A549 (cell line): ENCODE measurements at places on chromosomes 3 and 15.

GRCh38 chr3:104596551-104596950 is 770.2 kb upstream of the ALCAM start:
- peak; percentile 13 for DNase-seq

DNA sequence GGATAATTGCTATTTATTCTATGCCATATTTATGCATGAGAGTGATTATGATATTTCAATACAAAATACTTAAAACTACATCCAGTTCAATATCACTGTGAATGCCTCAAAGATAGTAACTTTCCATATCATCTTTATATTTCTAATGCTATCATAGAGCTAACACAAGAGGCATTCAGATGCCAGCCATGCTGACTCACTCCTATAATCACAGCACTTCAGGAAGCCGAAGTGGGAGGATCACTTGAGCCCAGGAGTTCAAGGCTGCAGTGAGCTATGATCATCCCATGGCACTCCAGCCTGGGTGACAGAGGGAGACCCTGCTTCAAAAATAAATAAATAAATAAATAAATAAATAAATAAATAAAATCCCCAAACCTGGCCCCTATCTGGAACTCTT is 498.7 kb downstream of the EPHA3 start:
- no peak for DNase-seq

DNA sequence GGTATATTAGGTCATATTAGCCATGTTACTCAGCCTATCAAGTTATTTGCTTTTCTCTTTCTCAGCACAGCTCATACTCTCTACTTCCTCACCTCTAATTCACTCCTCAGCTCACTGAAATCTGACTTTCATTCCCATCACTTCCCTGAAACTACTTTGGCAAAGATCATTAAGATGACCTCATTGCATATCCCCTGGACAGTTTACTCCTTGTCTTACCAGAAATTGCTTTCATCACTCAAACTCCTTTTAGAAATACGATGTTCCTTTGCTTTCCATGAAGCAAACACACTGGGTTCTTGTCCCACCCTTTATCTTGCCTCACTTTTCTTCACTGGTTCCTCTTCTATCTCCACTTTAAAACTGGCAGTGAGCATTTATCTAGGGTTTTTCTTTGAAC is 354.4 kb downstream of the TUSC7 start:
- no peak for DNase-seq

DNA sequence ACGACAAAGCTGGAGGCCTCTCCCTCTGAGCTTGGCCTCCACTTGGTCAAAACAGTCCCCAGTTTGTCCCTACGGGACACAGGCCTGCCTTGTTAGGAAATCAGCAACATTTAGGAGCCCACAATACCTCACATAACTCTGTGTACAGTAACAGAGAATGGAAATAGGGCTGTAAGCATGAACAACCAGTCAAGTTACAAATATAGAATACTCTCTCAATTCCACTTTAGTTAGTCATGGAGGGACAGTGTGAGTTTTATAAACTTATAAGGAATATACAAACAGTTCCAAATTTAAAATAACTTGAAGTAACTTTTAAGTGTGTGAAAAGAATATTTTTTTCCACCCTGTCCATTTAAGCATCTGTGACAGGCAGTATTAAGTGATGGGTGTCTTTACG is 129.4 kb downstream of the PGPEP1L start:
- no peak for DNase-seq

GRCh38 chr3:175728566-175728965 is 869.4 kb downstream of the NAALADL2 start:
- no peak for DNase-seq

DNA sequence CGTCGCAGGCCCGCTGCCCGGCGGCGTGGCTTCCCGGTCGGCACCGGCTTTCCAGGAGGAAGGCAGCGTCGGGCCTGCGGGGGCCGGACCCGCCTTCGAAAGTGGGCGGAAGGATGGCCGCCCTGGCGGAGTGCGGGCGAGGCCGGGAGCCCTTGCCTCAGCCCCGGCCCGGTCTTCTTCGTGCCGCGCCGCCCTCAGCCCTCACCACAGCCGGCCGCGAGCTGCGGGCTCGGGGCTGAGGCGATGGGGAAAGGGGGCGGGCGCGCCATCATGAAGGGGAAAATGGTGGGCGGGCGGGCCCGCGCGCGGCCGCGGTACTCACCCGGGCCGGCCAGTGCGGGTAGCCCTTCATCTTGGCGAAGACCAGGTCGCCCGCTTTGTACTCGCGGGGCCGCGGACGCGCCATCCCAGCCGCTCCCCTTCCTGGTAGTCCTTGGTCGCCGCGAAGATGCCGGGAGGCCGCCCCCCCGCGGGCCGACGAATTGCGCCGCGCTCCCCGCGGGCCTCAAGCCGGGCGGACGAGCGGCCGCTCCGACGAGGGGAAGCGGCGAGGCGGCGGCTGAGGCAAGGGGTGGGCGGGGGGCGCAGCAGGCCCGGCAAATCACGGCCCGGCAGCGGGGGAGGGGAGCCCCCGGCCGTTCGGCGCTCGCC is 489 bp downstream of the HDGFL3 start:
- DNase-seq: peak; percentile 58

DNA sequence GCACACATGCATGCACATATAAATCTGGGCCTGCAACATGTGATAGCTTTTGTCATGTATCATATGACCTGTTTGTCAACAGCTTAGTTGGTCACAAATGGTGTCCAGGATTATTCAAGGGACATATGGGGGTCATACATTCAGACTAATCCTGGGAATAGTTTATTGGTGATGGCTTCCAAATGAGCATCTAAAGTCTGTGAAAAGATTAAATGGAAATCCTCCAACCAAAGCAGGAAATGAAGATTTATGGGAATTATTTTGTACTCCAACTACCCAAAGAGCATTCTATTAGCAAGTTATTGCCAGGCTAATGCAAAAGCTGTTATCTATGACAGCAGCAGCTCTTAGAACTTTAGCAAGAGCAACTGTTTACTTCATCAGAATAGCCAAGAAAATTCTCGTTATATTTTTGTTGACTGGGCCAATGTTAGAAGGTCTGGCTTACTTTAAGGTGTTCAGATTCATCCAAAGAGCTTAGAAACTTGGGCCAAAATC is 7.1 kb downstream of the FSTL1 start:
- DNase-seq: no peak

GRCh38 chr3:41888368-41889076 is 73.4 kb downstream of the ULK4 start:
- DNase-seq: no peak

DNA sequence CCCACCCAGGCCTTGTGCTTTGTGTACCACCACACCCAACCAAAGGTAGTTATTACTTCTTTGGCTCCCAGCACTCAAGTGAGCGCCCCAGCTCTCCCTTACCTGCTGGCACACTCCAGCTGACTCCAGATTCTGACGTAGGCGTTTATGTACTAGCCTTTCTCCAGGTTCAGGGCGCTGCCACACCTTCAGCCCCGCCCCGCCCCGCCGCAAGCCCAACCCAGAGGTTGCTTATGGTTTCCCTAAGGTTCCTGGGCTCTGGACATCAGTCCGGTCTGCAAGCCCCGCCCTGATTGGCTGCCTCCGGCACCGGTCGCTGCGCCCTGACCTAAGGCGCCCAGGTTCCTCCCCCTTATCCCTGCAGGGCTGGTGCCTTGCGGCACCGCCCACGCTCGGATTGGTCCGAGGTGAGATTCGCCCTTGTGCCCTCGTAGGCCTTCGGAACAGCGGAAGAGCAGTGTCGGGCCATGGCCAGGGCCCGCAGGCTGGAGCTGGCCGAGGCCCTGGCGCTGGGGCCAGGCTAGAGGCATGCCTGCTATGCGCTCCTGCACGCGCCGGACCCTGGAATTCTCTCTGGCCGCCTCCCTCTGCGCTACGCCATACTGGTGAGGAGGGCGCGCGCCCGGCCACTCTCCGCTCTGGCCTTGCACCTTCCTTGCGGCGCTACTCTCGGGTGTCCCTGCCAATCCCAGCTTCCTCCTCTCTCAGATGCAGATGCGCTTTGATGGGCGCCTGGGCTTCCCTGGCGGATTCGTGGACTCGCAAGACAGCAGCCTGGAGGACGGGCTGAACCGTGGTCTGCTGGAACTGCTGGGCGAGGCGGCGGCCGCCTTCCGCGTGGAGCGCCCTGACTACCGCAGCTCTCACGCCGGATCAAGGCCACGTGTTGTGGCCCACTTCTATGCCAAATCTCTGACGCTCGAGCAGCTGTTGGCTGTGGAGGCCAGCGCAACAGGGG is 19.8 kb upstream of the NUDT16 start:
- peak; percentile 36 for DNase-seq

- no peak for DNase-seq
These were observed 10.7 kb downstream of the B2M start for GRCh38 chr15:44722011-44722410.

GRCh38 chr3:150480877-150481276 is 65.4 kb downstream of the SERP1 start:
- no peak for DNase-seq

DNA sequence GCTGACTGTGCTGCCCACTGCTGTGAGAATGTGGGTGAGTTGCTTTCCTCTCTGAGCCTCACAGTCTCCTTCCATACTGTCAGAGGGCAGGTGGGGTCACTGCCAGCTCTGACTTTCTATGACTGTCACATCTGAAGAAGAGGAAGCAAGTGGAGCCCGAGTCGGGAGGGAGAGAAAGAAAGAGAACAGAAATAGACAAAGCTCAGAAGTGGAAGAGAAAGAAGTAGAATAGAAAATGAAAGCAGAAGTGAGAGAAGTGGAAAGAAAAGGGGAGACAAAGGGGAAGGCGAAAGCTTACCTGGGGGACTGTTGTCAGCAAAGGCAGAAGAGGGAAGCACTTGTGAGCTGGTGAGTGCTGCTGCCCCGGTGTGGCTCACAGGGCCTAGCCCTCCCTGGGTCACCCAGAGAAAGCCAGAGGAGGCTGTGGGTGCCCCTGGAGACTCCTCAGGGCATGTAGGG is 57.9 kb downstream of the EPHB1 start:
- no peak for DNase-seq

DNA sequence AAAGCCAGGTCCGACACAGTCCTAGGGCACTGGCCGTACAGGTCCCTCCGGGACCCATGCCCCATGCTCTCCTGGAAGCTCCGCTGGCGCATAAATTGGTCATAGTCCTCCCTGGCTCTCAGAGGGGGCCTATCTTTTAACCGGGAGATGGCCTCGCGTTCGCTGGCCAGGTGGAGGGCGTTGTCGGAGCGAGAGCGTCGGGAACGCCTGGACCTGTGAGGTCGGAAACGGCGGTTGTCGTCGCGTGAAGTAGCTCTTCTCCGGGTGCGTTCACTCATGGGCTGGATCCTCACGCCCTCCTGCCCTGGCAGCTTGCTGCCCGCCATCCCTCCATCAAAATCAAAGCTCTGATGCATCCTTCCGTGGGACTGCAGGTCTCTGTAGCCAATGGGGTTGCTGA is 76.0 kb upstream of the PSMD6 start:
- no peak for DNase-seq

GRCh38 chr3:111577798-111578685 is 17.1 kb downstream of the ZBED2 start:
- peak; percentile 83 for DNase-seq

DNA sequence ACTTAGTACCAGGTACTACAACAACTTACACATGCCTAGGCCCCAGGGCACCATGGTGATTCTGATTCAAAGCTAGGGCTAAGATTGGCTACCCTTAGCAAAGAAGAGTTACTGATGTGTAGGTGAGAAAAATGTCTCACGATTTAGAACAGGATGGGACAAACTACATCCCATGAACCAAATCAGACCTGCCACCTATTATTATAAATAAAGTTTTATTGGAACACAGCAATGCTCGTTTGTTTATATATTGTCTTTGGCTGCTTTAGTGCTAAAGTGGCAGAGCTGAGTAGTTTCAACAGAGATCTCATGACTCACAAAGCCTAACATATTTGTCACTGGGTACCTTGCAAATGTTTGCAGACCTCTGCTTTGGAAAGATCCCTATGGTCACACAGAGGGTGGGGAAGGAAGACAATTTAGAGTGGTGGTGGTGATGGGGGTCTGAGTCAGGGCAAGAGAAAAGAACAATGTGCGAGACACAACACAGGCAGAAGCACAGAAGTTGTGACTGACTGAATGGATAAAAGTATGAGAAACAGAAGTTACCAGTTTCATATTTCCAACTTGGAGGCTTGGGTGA is 770.6 kb upstream of the CFAP20DC start:
- DNase-seq: peak; percentile 11

DNA sequence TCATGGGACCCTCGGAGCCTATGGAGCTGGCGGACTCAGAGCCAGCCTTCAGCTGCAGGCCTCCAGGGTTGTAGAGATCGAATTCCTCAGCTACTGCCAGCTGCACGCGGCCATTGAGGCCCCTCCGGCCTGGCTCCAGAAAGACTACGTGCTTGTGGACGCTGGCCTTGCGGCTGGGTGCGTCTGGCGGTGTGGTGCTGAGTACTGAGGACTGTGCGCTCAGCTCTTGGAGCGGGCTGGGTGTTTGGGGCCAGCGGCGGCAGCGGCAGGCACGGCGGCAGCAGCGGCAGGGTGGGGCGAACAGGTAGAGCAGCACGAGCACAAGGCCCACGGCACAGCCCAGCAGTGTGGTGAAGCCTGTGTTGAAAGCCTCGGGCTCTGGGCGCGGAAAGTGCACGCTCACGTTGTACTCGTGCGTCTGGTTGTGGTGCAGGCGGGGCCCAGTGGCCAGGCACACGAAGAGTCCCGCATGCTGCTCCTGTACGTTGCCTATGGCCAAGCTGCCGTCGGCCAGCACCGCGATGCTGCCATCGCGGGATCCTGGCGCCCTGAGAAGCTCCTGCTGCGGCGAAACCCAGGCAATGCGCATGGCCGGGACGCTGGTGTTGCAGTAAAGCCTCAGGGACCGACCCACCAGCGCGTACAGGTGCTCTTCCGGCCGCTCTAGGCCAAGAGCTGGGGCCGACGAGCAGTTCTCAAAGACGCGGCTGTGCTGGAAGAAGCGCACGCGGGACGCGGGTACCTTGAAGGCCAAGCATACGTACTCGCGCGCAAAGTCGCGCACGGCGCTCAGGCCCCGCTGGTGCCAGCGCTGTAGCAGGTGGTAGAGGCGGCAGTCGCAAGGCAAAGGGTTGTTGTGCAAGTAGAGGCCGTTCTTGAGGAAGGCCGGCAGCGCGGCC is 1.3 kb downstream of the AMIGO3 start:
- DNase-seq: no peak

GRCh38 chr15:65033659-65034269 is 4.3 kb upstream of the MTFMT start:
- no peak for DNase-seq

GRCh38 chr3:78659386-78659987 is 1108.3 kb downstream of the ROBO1 start:
- DNase-seq: peak; percentile 54

- DNase-seq: no peak
These were observed 91.1 kb downstream of the TOP2B start for GRCh38 chr3:25573386-25574171.

DNA sequence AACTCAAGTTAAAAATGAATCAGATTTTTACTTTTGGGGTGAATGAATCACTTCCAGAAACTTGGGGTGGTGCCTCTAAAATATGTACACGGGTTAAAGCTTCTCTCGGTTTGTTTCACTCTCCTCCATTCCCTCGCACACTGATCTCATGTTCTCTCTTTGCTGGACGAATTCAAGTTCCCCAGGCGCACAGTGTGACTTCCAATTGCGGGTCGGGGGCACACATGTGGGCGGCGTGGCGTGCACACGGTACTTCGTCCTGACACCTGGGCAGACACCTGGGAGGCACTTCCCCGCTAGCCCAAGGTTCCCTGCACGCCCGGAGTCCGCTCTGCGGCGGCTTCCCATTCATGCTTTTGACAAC is 692 bp downstream of the SCAANT1 start:
- DNase-seq: no peak
